Peyer's patch (tissue), 4 donors: ENCODE measurements at places on chromosomes 3 and 15. TPM values are rescaled to one million over a fixed set of nuclear protein-coding genes. Genes with fewer than 3 reads are reported as not detected.

GRCh38 chr3:11643201-11643603 is 513 bp downstream of the VGLL4 start:
- DNase-seq = peak; percentile 63

GRCh38 chr3:9916734-9917680 is at the start of gene IL17RC:
IL17RC (plus strand) TSS chr3:9917098; CDS start chr3:9917316, 218 bp downstream.
- peak; percentile 93 for DNase-seq

- DNase-seq = no peak
Observed at GRCh38 chr15:34360298-34360697, 6.7 kb downstream of the LPCAT4 start.

- DNase-seq = no peak
Observed at GRCh38 chr15:92157666-92158298, 235.9 kb upstream of the ST8SIA2 start.

DNA sequence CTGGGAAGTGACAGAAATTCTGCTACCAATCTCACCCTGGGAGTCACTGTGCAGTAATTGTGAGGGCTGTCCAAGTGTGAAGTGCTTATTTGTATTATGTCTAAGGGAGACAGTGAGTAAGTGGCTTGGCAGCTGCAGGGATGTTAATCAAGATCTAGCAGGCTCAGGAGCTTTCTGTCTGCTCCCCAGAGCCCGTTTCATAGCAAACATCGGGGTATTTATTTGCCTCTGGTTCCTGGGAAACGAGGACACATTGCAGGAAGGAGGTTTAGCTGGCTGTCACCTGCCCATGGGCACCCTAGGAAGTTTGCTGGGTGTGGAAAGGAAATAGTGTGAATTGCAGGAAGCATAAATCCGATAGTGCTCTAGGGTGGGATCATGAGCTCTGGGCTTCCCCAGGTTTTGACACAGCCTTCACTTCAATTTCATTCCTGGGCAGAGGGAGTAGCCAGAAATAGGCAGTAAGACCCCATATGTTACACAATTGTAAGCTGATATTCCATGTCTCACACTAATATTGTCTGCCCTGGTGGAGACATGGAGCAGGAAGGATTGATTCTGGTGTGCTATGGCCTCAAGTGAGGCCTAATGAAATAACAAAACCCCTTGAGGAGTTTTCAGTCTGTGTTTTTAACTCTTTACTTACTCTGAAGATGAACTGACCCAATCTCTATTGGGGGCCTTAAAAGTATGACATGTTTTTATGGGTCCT is 74.1 kb upstream of the MITF start:
- no peak for DNase-seq

DNA sequence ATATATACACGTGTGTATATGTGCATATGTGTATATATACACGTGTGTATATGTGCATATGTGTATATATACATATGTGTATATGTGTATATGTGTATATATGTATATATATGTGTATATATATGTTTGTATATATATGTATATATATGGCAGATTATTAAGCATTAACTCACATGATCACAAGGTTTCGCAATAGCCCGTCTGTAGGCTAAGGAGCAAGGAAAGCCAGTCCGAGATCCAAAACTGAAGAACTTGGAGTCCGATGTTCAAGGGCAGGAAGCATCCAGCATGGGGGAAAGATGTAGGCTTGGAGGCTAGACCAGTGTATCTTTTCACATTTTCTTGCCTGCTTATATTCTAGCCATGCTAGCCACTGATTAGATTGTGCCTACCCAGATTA is 23.7 kb downstream of the NAALADL2 start:
- DNase-seq = no peak

DNA sequence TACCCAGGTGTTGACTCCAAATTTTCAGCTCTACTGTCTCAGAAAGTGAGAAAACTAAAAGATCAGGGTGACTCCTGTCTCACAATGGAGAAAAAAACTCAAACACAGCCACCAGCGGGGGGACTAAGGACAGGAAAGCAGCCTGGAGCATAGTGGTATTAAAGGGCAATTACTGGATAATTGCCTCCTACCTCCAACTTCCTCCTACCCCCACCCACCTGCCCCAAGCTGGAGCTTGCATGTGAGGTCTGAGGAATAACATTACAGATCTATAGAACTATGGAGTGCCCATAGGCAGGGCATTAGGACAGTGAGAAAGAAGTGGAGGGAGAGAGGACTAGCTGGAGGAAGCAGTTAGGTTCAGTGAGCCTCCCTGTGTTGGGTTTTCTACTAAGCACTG is 2.7 kb upstream of the PCCB start:
- no peak for DNase-seq

GRCh38 chr3:4582624-4583023 is 89.5 kb downstream of the ITPR1 start:
- DNase-seq = no peak

DNA sequence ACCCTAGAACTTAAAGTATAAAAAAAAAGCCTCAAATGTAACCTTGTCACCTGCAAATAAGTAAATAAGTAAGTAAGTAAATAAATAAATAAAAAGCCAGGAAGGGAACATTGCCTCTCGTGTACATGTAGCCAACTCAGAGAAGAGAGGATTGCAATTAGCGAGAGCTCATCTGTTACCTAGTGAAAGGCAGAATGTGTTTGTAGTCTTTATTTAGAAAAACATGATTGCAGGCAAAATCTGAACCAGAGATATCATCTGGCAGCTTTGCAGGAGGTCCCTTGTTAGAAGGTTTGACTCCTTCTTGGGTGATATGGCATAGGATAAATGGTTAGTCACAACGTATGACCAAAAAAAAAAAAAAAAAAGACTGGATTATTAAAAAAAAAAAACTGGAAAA is 71.6 kb upstream of the SYN2 start:
- DNase-seq = no peak

GRCh38 chr3:101458387-101458786 is 54.6 kb downstream of the SENP7 start:
- no peak for DNase-seq

DNA sequence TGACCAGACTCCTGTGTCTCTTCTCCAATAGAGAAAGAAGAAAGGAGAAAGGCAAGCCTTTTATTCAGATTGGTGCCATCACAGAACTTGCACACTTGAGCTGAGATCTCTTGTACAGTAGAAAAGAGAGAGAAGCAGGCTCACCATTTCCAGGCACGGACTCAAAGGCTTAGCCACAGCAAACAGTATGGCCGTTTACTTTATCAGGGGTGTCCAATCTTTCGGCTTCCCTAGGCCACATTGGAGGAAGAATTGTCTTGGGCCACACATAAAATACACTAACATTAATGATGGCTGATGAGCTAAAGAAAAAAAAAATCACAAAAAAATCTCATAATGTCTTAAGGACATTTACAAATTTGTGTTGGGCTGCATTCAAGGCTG is 5.0 kb downstream of the IFT80 start:
- no peak for DNase-seq

Gene ABI3BP
- 18.2 TPM for total RNA-seq

Gene PRR23B
- total RNA-seq = not detected

Gene CDHR4
- total RNA-seq = 1.0 TPM

Gene ST6GAL1
- total RNA-seq = 13.9 TPM
